ENCODE measurements at places on chromosomes 3 and 15. TPM values are rescaled to one million over a fixed set of nuclear protein-coding genes. Genes with fewer than 3 reads are reported as not detected.

TGM4 gene
- not detected for total RNA-seq

ABI3BP gene
- not detected for total RNA-seq

PCSK6 gene
- 3.3 TPM for total RNA-seq

POPDC2 gene
- total RNA-seq: 2.6 TPM

UBE2Q2 gene
- 38.9 TPM for total RNA-seq

FRMD5 gene
- 0.25 TPM for total RNA-seq

DNASE1L3 gene
- not detected for total RNA-seq

ZBTB20 gene
- total RNA-seq: 10.1 TPM

GPX1 gene
- total RNA-seq: 123 TPM

MOBP gene
- not detected for total RNA-seq

CPB1 gene
- total RNA-seq: not detected

SLC28A2 gene
- total RNA-seq: not detected

ZNF609 gene
- 48.9 TPM for total RNA-seq

GOLGA8R gene
- 10.2 TPM for total RNA-seq

CLDN16 gene
- not detected for total RNA-seq

TMEM45A gene
- 0.32 TPM for total RNA-seq

MAPK6 gene
- 38.6 TPM for total RNA-seq

SATB1 gene
- 258 TPM for total RNA-seq

TMEM158 gene
- total RNA-seq: 1.0 TPM

SAMD7 gene
- not detected for total RNA-seq

CYP8B1 gene
- total RNA-seq: not detected

SENP2 gene
- total RNA-seq: 29.8 TPM

PARP9 gene
- 108 TPM for total RNA-seq

P2RY1 gene
- total RNA-seq: 1.7 TPM

RTP1 gene
- not detected for total RNA-seq

OTOL1 gene
- not detected for total RNA-seq

C3orf20 gene
- 0.20 TPM for total RNA-seq

DUOXA2 gene
- not detected for total RNA-seq

RAD18 gene
- 34.5 TPM for total RNA-seq

NISCH gene
- total RNA-seq: 79.6 TPM

GNAT1 gene
- total RNA-seq: not detected

CAMK2N2 gene
- total RNA-seq: 0.16 TPM

TEX55 gene
- total RNA-seq: not detected

DNAH12 gene
- total RNA-seq: 0.14 TPM

EAF2 gene
- total RNA-seq: 39.3 TPM

SERPINI1 gene
- 2.1 TPM for total RNA-seq

TMEM266 gene
- total RNA-seq: not detected

MST1 gene
- total RNA-seq: 10.4 TPM

OR5H6 gene
- total RNA-seq: not detected

ACAD9 gene
- 66.9 TPM for total RNA-seq

MEIS2 gene
- total RNA-seq: not detected

DTX3L gene
- 116 TPM for total RNA-seq

ACTRT3 gene
- total RNA-seq: 0.45 TPM

WDR93 gene
- not detected for total RNA-seq

RUBCN gene
- total RNA-seq: 40.3 TPM

CCK gene
- total RNA-seq: not detected

SIDT1 gene
- total RNA-seq: 17.6 TPM

SPINT1 gene
- 3.7 TPM for total RNA-seq

MYO5C gene
- 1.2 TPM for total RNA-seq

KNG1 gene
- not detected for total RNA-seq

TOPAZ1 gene
- not detected for total RNA-seq

GALK2 gene
- 31.3 TPM for total RNA-seq

CXCR6 gene
- 10.3 TPM for total RNA-seq

AADAC gene
- not detected for total RNA-seq

CD200R1 gene
- 12.3 TPM for total RNA-seq

CCR2 gene
- 19.9 TPM for total RNA-seq

KCNMB3 gene
- total RNA-seq: 1.7 TPM

MAGI1 gene
- 1.1 TPM for total RNA-seq

GOLGA8B gene
- total RNA-seq: 253 TPM

APBA2 gene
- total RNA-seq: 7.0 TPM

All from T-helper 2 cell treated with Interferon-gamma antibody and Interleukin-4, amounts not matched to agents 100 ng/mL and 5 ng/mL, for 36 hours (primary cell).